Posterior vena cava (tissue), 2 donors: ENCODE measurements at places on chromosomes 6 and 20. TPM values are rescaled to one million over a fixed set of nuclear protein-coding genes. Genes with fewer than 3 reads are reported as not detected.

DNA sequence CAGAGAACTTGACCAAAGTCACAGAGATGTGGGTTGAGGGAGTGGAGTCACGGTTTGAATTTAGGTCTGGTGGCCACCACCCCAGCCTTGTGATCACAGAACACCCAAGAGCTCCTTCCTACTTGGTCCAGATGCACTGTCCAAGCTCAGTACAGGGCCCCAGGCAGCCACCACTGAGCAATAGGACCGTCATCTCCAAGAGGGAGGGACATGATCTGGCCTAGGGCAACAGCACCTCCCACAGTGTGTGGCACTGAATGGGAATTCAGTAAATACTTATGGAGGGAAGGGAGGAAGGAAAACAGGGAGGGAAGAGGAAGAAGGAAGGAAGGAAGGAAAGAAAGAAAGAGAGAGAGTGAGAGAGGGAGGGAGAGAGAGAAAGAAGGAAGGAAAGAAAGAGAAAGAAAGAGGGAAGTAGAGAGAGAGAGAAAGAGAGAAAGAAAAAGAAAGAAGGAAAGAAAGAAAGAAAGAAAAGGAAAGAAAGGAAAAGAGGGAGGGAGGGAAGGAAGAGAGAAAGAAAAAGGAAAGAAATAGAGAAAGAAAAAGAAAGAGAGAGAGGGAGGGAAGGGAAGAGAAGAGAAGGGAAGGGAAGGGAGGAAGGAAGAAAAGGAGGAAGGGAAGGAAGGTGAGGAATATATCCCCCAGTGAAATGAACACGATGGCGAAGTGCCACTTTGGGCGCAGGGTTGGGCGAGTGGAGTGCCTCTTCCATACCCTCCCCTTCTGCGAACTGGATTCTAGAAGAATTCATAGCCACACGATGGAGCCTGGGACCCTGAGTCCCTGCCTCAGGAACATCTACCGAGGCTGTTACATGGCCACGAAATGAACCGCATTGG lies 243.7 kb downstream of the TFAP2C start:
- no peak for DNase-seq

DNA sequence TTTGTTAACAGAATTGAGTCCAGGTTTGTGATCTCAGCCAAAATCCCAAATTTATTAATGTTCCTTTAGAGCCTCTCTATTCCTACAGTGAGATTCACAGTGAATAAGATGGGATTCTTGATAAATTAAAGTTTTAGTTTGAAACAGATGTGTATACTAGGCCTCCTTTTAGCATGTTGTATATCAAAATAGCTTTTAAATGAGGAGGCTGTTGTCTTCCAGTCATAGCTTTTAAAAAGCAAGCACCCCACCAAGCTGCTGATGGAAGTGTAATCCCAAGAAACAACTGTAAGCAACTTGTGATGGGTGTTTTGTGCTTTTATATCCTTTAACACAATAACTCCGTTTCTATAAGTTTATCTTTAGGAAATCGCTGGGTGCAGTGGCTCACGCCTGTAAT lies 7.0 kb downstream of the GTF2H5 start:
- DNase-seq = no peak

DNA sequence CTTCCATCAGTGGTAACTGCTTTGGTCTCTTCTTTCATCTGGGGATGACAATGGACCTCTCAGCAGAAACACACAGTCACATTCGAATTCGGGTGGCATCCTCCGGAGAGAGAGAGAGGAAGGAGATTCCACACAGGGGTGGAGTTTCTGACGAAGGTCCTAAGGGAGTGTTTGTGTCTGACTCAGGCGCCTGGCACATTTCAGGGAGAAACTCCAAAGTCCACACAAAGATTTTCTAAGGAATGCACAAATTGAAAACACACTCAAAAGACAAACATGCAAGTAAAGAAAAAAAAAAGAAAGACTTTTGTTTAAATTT lies 6.1 kb downstream of the EDN1 start:
- DNase-seq = no peak

- no peak for DNase-seq
Observed at GRCh38 chr6:43508481-43509141, 1.5 kb downstream of the LRRC73 start.

DNA sequence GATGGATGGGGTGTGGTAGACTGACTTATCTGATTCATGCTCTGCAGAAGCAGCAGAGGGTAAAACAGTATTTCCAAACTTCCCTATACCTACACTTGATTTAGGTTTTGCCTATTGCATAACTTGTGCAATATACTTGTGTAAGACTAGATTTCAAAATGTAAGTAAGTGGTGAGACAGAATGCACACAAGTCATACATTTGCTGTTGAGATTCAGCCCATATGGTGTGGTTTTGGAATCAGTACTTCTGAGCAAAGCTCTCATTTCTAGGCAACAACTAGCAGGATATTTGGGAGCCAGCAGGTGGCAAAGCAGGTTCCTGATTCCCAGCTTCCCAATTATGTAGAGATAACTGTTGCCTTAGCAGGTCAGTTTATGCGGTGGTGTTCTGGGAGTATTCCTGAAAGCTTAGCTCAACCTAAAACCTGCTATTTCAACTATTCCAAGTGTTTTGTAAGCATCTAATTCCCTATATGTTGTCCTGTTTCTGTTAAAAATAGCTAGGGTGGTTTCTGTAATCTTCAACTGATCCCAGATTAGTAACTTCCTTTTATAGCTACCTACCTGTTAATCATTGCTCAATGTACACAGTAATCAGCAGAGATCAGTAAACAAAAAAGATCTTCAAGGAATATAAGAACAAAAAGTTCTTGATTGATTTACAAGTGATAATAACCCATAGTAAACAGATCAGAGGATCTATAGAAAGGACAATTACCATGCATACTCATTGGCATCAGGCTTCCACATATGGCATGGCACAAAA lies 8.5 kb upstream of the FABP7 start:
- DNase-seq = no peak

DNA sequence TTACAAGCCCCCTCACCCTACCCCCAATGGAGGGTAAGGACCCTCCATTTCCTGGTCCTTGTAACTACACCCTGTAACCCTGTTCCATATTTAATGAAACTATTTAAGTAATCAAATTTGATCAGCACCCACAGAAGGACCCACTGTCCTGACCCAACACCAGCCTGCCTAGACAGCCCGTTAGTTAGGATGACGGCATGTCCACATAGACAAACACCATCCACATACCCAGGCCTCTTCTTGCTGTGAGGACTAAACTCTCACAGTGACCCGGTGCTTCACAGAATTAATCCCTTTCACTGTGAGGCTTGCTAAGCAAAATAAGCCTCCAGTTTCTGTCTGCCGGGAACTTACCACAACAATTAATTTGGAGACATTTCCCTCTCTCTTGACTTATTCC lies 32.8 kb upstream of the FOXQ1 start:
- DNase-seq = no peak

DNA sequence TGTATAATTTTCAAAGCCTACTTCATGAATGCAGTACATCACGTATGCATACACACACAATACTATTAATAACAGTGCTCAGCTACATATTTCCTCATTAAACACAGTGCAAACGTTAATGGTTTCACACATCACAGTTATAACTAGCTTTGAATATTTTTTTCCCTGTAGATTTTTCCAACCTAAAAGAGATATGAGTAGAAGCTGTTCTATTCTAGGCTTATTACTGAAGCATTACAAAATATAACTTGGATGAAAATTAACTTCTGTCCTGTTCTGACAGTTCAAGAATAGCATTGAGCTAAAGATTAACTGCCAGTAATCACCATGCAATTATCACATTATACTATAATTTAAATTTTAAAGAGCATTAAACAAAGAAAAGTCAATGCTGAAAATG lies 6.2 kb downstream of the LMBRD1 start:
- DNase-seq = no peak

DNA sequence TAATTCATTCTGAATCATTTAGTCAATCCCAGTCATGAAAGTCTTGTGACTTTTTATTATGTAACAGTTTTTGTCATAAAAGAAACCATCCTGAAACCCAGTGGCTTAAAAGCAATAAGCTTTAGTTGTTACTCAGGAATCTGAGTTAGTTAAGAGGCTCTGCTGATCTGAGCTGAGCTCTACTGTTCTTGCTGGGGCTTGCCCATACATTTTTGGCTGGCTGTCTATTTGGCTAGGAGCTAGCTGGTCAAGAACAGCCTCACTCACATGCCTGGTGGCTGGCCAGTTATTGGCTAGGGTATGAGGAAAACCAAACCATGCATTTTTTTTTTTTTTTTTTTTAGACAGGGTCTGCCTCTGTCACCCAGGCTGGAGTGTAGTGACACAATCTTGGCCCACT lies 10.6 kb downstream of the TCF21 start:
- no peak for DNase-seq

- DNase-seq = no peak
Observed at GRCh38 chr20:24096864-24097450, 108.4 kb upstream of the GGTLC1 start.

C20orf202 gene
- 0.29 TPM for total RNA-seq

OPRM1 gene
- not detected for total RNA-seq

MCHR2 gene
- not detected for total RNA-seq
